Vagina (tissue), 2 donors: ENCODE measurements at places on chromosomes 12 and 14.
A peak's percentile ranks its signal among the peaks of the same experiment; 100 is the strongest.

DNA sequence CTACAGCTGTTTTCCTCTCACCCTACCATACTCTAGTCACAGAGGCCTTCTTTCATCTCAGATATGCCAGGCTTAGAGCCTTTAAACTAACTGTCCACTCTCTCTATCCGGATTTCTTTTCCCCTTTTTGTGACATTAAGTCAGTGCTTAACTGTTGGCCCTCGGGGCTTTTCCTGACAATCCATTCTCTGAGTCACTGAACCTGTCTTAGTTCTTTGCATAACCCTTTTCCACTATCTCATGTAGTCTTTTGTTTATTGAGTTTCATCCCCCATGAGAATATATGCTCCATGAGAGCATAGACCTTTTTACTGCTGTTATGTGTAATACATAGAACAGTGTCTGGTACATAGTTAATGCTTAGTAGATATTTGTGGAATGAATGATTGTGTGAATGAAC lies 68.7 kb downstream of the PLEKHA5 start:
- DNase-seq, result no peak

GRCh38 chr14:39434401-39434800 lies 2.2 kb upstream of the FBXO33 start:
- no peak for DNase-seq

- peak; percentile 1 for DNase-seq
These were observed 597 bp downstream of the SVOP start for GRCh38 chr12:109020146-109020795.

GRCh38 chr14:77055306-77055705 lies 26.8 kb upstream of the IRF2BPL start:
- no peak for DNase-seq
